ENCODE measurements at places on chromosomes 5 and 9.

- no peak for DNase-seq
Measured at GRCh38 chr5:143979044-143979690, 167.2 kb downstream of the HMHB1 start.

GRCh38 chr5:107455111-107455544 is 215.6 kb downstream of the EFNA5 start:
- no peak for DNase-seq

GRCh38 chr5:78903353-78903752 is 81.8 kb downstream of the ARSB start:
- DNase-seq = no peak

- no peak for DNase-seq
Measured at GRCh38 chr5:103112910-103113309, 7.0 kb downstream of the GIN1 start.

DNA sequence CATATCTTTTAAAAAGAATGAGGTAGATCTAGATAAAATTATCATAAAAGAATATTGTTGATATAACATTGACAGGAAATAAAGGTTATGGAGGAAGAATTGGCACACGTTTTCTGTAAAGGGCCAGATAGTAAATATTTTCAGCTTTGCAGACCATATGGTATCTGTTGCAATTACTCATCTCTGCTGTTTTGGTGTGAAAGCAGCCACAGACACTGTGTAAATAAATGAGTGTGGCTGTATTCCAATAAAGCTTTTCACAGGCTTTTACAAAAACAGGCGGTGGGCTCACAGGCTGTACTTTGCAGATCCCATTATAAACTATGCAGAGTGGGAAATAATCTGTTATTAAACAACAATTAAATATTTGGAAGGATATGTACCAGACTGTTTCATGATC is 87.4 kb downstream of the SGCD start:
- DNase-seq = no peak

DNA sequence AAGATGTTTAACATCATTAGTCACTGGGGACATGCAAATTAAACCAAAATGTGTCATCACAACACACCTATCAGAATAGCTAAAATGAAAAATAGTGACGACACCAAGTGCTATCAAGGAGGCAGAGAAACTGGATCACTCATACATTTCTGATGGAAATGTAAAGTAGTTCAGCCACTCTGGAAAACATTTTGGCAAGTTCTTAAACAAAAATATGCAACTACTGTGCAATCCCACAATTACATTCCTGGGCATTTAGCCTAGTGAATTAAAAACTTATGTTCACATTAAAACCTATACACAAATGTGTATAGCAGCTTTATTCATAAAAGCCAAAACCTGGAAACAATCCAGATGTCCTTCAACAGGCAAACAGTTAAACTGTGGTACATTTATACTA is 53.1 kb downstream of the SVEP1 start:
- DNase-seq = no peak

DNA sequence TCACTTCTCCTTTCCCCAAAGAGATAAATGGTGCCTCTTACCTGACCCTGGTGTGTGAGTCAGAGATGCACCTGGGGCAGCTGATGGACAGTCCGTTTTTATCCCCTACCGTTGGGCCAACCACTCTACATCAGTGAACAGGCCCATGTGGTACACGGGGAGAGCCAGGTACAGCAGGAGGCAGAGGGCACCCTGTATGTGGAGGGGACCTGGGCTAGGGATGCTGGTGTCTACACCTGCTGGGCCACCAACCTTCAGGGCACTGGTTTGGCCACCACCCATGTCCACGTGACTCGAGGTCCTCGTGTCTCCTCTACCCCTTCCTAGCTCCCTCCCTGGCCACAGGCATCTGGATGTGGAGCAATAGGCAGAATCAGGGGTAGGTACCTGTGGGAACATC is 22.7 kb upstream of the ANXA6 start:
- DNase-seq = no peak

GRCh38 chr5:173655196-173655797 is 38.8 kb upstream of the BOD1 start:
- no peak for DNase-seq

DNA sequence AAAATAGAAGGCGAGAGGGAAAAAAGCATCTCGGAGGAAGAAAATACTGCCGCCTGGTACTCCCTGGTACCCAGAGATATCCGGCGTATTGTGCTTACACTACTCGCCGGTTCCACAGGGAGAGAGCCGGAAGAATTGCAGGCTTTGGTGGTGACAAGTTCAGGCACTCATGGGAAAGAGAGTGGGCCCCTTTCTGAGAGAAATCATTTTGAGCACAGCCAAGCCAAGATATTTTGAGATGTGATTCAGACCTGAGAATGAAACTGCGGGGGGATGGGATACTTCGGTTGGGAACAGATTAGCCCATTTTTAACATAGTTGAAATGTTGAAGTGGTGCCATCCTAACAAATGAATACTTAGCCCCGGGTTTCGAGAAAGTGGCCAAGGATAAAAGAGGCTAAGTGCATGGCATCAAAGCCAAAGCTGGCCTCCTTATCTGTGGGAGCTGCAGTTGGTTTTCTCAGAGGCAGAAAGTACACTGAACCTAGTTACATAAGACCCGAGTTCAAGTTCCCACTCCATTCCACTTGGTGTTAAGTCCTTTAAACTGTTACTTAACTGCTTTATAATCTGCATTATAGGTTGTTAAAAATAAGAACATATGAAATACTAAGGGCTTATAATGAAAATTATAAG is 62.7 kb downstream of the SLC1A3 start:
- no peak for DNase-seq

DNA sequence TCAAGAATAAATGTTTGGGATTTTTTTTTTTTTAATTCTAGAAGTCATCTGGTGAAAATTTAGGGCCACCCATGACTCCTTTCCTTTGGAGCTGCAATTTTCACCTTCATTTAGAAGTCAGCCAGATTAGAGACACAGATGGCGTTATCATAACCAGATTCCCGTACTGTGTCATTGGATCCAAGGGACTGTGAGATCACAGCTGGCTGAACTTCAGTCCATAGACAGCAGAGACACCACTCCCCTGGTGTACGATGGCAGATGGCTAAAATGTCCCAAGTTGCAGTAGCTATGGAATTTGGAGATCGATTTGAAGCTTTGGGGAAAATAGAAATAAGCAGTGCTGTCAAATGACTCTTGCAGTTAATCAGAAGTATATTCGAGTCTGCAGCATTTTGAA is 216.3 kb downstream of the RFK start:
- DNase-seq = no peak

DNA sequence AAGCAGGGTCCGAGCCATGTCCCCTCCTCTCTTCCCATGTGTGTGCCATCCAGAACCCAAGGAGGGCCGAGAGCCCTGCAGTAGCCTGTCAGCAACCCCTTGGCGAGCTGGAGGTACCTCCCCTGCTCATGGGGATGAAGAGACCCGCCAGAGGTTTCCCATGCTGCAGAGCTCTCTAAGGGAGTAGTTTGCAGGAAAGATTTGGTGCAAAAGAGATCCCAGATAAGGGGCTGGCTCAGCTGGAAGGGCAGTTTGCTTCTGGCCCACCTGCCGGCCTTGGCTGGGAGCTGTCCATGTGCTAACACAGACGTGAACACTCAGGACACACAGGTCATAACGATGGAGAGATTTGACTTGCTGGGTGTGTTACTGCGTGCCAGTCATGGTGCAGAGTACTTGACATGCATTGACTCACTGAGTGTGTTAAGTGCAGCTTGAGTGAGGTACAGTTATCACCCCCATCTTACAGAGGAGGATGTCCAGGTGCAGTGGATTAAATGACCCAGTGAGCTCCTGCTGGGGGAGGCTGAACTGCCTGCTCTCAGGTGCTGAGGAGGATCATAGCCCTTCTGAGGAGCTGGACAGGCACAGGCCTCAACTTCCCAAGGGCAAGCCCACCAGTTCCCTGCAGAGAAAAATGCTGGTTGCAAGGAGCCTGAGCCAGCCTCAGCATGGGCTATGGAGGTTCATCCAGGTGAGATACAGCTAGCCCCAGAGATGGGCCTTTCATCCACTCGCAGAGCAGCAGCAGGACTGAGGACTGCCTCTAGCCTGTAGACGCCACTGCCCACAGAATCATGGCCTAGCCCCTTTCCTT is 6.3 kb upstream of the SLC25A48 start:
- no peak for DNase-seq

GRCh38 chr9:78030553-78031443 is 813 bp downstream of the GNAQ start:
- peak; percentile 71 for DNase-seq

GRCh38 chr9:7237473-7238246 is 479.9 kb downstream of the KDM4C start:
- DNase-seq = no peak

GRCh38 chr5:180259260-180259611 is 32.6 kb downstream of the MAPK9 start:
- no peak for DNase-seq

- DNase-seq = no peak
Measured at GRCh38 chr5:115461093-115461492, 83.5 kb downstream of the FEM1C start.

DNA sequence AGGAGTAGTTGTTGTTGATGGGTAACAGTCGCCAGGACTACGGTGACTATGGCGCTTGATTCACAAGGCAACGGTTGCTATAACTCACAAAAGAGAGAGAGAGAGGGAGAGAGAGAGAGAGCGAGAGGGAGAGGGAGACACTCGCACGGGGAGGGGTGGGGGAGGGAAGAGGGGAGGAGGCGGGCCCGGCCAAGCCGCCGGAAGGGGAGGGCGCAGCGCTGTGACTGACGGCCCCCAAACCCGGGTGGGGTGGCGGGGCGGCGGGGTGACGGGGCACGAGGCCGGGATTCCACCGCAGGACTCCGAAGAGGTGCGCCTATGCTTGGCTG is at the start of gene RFX3:
Gene RFX3 (minus strand): TSS at position 166 of the 329 bp plus-strand sequence. CDS start 130,413 bp downstream, outside the sequence.
- peak; percentile 95 for DNase-seq

- DNase-seq = no peak
Measured at GRCh38 chr5:8013948-8014710, 145.2 kb downstream of the MTRR start.

- DNase-seq = no peak
Measured at GRCh38 chr5:68277431-68277830, 61.9 kb downstream of the PIK3R1 start.

DNA sequence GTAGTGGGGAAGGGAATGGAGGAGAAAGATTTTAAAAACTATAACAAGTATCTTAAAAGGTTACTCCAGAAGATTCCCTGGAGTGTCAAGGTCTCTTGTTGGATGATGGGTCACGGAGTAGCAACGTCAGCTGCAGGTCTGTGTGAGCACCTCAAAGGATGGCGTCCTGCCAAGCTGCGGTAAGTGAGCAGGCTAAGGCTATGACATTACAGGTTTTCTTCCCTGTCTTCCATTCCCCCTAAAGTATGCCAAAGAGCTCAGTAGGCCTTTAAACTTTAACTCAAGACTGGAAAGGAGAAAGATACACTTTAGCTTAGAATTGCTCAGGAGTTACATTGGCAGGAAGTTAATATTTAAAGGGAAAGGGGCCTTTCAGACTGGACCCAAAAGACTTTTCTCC is 17.5 kb downstream of the SPOCK1 start:
- DNase-seq = no peak

GRCh38 chr9:106304401-106304920 is 558.5 kb upstream of the ZNF462 start:
- DNase-seq = no peak

GRCh38 chr5:58060996-58061395 is 398.9 kb downstream of the PLK2 start:
- DNase-seq = no peak

GRCh38 chr5:87079219-87079618 is 188.5 kb upstream of the RASA1 start:
- DNase-seq = no peak

GRCh38 chr5:6712142-6712576 is 1.1 kb upstream of the TENT4A start:
- peak; percentile 51 for DNase-seq

DNA sequence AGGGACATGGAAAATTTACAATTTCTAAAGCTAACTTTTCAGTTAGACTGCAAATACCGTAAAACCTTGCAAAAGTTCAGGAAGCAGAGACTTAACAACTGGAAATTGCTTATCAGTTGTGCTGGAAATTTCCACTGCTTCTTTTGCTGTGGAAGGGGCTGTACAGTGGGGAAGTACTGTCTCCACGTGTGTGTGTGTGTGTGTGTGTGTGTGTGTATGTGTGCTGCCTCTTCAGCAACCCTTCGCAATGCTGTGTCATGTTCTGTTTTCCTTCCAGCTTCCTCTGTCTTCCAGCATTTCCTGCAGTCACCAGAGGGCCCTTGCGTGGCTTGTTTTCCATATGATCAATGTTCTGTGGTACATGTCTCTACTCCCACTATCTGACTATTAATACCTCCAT is 87.5 kb upstream of the RANBP3L start:
- DNase-seq = no peak

DNA sequence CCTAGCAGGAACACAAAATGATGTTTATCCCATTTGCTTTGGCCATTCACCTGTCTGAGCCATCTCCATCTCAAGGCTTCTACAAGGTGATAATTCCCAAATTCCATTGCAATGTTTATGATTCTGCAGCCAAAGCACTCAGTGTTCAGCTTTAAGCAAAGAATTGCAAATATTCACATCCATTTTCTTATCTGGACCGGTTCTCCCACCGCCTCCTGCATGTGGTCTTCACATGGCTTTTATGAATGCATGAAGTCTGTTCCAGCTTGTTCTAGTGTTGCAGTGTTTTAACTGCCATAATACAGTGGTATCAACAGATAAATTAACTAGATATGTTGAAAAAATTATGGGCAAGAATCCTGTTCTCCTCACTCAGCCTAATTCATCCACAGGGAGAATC is 443.0 kb upstream of the KLF4 start:
- no peak for DNase-seq

DNA sequence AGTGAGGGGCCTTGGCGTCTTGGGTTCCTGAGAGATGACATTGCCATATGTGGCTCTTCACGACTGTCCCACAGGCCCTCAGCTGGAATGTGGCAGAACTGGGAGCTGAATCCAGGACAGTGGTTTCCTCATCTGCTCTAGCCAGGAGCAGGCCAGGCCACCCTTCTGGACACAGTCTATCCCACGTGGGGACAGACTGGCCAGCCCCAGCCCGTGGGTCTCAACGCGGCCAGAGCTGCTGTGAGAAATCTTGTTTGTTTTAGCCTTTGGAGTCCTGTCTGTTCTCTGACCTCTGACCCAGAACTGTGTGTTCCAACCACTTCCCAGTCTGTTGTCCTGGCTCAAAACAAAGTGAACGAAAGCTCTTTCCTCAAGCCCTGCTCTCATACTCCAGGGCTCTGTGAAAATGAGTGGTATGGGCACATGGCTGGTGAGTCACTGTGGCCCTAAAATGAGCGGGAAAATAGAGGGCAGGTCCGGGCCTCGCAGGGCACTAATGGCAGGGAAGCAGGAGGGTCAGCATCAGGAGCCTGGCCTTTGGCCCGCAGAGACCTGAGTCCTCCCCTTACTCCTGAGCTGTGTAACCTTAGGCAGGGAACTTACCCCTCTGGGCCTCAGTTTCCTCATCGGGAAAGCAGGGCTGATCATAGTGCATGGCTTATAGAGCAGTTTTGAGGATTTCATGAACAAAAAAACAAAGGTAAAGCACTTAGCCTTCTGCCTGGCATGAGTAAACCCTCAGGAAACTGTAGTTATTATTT is 34.8 kb upstream of the GLRX start:
- DNase-seq = no peak

- DNase-seq = no peak
Measured at GRCh38 chr9:35738186-35738585, 5.7 kb downstream of the CREB3 start.

GRCh38 chr5:172455511-172456061 is 1.3 kb upstream of the SH3PXD2B start:
- no peak for DNase-seq

- DNase-seq = peak; percentile 53
Measured at GRCh38 chr5:177390363-177391300, 6.4 kb downstream of the SLC34A1 start.
